ENCODE measurements at places on chromosomes 1 and 21.
A peak's percentile ranks its signal among the peaks of the same experiment; 100 is the strongest.

DNA sequence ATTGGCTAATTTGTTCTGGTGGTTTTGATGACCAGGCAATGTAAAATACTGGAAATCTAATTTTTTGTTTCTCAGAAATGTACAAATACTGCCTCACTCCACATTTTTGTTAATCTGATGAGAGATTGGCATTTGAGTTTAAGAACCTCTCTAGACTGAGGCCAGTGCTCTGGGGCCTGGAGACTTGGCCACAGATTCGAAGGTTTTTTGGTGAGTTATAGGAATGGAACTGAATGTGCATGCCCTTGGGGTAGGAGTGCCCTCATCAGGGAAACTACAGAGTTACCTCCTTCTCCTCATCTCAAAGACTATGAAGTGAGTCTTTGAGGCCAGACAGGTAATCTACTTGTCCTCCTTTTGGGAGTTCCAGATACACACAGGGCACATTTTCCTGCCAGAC, 347.9 kb downstream of the LTN1 start:
- no peak for DNase-seq

DNA sequence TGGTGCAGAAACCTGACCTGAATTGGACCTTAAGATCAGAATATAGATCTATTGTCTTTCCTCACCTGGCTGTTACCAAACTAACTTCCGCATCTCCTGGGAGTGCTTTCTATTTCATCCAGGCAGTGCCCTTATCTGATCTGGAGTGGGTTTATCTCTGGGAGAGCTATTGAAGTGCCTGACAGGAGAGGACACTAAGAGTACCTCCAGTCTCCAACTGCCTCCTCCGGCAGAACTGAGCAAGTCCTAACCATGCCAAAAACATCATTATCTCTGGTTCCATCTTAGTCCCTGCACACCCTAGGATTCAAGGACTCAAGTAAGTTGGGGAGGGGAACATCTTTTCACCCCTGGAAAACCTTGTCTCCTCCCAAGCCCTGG, 12.4 kb upstream of the KCNJ15 start:
- no peak for DNase-seq

DNA sequence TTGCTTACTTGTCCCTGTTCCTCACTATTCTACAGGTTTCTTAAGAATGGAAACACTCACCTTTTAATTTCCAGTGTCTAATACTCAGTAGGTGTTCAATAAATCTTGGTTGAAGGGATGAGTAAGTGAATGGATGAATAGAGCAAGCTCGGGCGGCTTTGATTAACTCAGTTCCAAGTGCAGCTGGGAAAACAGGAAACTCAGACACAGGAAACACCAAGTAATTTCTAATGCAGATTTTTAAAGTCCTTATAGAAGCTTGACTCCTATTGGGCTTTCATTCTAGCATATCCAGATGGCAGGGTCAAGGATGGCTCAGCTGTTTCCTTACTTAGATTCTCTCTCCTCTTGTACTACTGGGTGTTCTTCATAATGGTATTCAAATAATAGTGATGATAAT, 14.0 kb downstream of the CAMK1G start:
- DNase-seq = no peak

GRCh38 chr1:203286161-203286984, 18.9 kb upstream of the BTG2 start:
- peak; percentile 63 for DNase-seq

DNA sequence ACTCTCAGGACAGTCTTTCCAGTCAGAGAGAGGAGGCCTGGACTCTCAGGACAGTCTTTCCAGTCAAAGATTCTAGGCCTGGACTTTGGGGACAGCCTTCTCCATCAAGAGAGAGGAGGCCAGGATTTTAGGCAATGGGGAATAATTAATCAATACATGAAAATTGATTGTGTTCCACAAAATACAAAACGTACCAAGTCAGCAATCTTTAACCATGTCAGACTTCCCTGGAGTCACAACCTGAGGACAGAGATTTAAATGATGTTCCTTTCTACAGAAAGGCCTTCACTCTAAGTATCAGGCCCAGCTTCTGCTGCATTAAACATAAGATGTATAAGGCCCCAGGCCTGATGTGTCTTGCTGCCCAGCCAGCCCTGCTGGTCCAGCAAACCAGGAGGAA, 27.0 kb upstream of the GPR157 start:
- DNase-seq = no peak

DNA sequence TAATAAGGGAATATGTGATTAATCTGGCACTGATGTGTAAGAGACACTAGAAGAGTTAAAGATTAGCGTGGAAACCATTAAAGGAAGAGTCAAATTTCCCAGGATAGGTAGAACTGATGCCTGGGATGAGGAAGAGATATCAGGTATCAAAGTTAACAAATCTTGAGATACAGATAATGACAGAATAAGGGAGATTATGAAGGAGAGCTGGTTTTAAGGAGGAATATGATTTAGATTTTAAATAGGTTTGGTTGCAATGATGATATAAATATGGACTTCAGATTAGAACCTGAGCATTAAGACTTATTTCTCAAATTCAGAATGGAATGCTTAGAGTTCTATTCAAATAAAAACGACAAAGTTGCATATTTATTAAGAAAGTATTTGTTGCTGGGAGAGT, 26.2 kb downstream of the MAGI3 start:
- DNase-seq = no peak

GRCh38 chr1:111204201-111204982, 3.9 kb upstream of the DENND2D start:
- DNase-seq = peak; percentile 14

DNA sequence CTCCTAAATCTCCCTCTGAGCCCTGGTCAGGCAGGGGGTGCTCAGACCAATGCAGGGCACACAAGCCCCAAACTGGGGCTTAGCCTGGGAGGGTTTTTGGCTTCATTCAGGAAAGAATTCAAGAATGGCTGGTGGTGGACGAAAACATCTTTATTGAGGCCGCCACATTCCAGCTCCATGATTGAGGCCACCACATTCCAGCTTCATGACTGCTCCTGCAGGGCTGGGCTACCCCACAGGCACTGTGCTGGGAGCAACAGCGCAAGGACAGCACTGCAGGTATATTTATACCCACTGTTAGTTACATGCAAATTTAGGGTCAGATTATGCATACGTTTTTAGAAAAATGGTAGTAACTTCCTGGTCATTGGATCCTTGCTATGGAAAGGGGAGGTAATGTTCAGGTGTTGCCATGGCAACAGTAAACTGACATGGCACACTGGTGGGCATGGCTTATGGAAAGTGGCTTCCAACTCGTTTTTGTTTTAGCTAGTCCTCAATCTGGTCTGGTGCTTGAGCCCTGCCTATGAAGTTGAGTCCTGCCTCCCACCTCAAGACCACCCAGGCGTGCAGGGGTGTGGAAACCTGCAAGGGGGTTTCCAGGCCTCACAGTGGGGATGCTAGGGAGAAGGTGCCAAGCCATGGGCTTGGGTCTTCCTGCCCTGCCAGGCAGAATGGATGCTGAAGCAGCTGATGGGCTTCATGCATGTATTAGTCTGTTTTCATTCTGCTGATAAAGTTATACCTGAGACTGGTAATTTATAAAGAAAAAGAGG, 348.7 kb upstream of the AJAP1 start:
- no peak for DNase-seq

GRCh38 chr21:40853956-40854688, 7.2 kb upstream of the DSCAM start:
- DNase-seq = no peak

GRCh38 chr1:63129855-63130254, 192.5 kb upstream of the FOXD3 start:
- no peak for DNase-seq

GRCh38 chr1:115782571-115783281, 14.2 kb upstream of the CASQ2 start:
- DNase-seq = no peak

- no peak for DNase-seq
Observed at GRCh38 chr21:21851657-21852056, 853.4 kb downstream of the NCAM2 start.

GRCh38 chr1:44945967-44946366, 40.4 kb downstream of the EIF2B3 start:
- no peak for DNase-seq

- no peak for DNase-seq
Observed at GRCh38 chr1:194975913-194976312, 1632.3 kb downstream of the KCNT2 start.

- DNase-seq = no peak
Observed at GRCh38 chr1:102879439-102879993, 228.8 kb downstream of the COL11A1 start.

DNA sequence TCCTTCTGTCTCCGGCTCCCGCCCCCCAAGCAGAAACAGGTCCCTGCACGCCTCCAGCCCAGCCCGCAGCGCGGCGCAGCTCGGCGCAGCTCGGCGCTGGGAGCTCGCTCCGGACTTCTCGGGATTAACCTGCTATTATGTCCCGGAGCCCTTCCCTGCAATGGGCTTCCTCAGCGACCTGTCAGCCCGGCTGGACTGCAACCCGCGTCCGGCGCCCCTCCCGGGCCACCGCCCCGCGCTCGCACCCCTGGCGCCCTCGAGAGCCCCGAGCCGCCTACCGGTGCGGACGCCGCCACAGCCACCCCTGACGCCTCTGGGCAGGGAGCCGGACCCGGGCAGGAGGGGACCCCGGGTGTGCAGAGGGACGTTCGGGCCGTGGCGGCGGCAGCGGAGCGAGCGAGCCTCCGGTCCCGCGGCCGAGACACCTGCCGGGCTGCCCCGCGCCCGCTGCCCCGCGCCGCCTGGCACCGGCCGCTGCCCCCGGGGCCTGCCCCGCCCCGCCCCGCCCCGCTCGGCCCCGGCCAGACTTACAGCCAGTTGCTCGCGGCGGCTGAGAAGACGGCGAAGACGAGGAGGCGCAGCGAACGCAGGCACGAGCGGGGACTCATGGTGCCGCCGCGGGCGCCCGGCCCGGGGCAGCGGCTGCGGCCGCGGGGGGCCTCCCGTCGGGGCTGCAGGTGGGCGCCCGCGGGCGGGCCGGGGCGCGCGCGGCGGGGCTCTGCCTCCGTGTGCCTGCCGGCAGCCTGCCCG, 407 bp downstream of the WNT4 start:
- DNase-seq = no peak

GRCh38 chr21:41745971-41746743, 20.7 kb downstream of the RIPK4 start:
- no peak for DNase-seq

DNA sequence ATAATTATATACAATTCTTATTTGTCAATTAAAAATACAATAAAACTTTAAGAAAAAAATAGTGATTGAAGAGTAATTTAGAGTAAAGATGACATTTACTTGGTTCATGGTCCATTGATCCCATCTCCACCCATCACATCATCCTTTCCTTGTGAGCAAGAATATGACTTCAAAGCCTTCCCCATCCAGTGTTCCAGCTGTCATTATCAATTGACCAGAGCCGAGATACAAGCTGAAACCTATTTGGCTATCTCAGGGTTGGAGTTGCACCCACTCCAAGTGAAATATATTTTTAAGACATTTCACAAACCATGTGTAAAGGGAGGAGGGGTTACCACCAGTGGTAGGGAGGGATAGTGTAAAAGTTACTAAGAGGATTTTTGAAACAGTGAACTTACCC, 428.9 kb upstream of the C1orf87 start:
- DNase-seq = no peak

- DNase-seq = peak; percentile 46
Observed at GRCh38 chr1:227729881-227730629, 5.0 kb downstream of the JMJD4 start.

DNA sequence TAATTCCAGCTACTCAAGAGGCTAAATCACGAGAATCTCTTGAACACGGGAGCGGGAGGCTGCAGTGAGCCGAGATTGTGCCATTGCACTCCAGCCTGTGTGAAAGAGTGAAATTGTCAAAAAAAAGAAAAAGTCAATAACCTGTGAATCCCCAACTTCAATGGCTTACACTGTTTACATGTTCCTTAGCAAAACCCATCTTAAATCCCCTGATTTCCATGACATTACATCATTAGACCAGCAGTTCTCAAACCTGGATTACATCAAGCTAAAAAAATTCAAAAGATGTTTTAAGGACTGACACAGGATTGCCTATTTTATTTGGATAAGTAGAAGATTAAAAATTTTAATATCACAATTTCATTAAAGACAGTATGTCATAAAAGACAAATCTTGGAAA, 12.4 kb downstream of the GPBP1L1 start:
- no peak for DNase-seq

DNA sequence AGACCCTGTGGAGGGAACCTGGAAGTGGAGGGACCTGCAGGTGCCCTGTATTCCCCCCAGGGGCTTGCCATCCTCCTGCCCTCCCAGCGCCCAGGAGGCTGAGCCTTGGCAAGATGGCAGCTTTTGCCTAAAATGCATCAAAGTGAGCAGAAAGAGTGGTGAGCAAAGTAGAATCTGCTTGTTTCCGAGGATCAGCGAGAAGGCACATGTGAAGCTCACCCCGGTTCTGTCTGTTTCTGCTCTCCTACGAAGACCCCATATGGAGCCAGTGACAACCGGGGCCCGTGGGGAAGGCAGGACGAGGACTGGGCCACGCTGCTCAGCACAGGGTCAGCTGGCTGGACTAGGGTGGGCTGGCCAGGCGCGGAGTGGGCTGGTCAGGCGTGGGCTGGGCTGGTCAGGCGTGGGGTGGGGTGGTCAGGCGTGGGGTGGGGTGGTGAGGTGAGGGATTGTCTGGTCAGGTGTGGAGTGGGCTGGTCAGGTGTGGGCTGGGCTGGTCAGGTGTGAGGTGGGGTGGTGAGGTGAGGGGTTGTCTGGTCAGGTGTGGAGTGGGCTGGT, 5.2 kb upstream of the FNDC10 start:
- DNase-seq = no peak

- no peak for DNase-seq
Observed at GRCh38 chr1:53508991-53509666, 49.9 kb downstream of the DMRTB1 start.

DNA sequence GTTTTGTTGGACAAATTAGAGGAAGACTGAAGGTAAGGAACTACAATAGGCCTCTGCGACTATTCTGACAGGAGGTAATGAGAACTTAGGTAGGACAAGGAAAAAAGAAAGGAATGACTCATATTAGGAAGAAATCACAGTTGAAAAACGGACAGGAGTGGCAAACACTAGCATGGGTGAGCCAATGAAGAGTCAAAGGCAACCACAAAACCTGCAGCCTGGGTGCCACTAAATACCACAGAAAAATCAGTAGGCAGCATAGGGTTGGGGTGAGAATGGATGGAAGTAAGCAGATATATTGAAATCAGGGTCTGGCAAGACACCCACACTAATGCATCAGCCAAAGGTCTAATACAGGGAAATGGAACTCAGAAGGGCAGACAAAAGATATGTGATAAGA, 10.0 kb downstream of the RBM34 start:
- no peak for DNase-seq

DNA sequence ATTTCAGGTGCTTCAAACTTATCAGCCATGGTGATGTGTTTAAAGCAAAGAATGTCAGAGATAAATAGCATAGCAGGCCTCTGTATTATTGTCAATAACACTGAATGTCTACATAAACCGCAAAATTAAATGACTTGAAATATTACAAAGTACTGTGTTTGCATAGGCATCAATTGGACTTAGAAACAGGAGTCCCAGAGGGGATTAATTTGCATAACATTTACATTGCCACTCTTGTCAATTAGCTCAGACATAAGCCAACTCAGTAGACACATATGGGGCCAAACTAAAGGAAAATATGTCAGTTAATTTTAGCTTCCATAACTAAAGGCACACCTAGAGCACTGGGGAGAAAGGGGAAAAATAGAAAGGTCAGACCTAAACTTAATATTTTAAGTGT, 814.5 kb upstream of the NEGR1 start:
- DNase-seq = no peak

- no peak for DNase-seq
Observed at GRCh38 chr1:87220993-87221392, 107.7 kb upstream of the LMO4 start.
